H1 (cell line): ENCODE measurements at places on chromosomes 6 and 20.
A peak's percentile ranks its signal among the peaks of the same experiment; 100 is the strongest.

GRCh38 chr20:57220337-57221145, 45.9 kb downstream of the BMP7 start:
- no peak for DNase-seq

DNA sequence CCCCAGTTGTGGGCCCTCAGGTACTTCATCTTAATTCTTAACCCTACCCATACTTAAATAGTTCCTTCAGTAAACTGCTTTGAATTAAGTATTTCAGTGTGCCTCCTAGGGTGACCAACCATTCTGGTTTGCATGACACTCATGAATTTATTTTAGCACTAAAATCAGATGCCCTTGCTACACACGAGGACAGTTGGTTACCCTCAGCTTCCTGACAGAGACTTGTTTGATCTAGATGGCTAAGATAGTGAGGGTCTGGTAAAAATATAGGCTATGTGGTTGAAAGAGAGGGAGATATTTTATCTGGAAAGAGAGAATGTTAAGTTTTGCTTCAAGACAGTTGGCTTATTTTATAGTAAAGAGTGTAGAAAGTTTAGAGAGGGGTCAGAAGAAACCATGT, 10.6 kb downstream of the PGK2 start:
- DNase-seq = no peak

GRCh38 chr6:157151029-157151428, 172.3 kb downstream of the TMEM242 start:
- no peak for DNase-seq

- DNase-seq = no peak
Observed at GRCh38 chr6:158847012-158847529, 27.9 kb upstream of the EZR start.

DNA sequence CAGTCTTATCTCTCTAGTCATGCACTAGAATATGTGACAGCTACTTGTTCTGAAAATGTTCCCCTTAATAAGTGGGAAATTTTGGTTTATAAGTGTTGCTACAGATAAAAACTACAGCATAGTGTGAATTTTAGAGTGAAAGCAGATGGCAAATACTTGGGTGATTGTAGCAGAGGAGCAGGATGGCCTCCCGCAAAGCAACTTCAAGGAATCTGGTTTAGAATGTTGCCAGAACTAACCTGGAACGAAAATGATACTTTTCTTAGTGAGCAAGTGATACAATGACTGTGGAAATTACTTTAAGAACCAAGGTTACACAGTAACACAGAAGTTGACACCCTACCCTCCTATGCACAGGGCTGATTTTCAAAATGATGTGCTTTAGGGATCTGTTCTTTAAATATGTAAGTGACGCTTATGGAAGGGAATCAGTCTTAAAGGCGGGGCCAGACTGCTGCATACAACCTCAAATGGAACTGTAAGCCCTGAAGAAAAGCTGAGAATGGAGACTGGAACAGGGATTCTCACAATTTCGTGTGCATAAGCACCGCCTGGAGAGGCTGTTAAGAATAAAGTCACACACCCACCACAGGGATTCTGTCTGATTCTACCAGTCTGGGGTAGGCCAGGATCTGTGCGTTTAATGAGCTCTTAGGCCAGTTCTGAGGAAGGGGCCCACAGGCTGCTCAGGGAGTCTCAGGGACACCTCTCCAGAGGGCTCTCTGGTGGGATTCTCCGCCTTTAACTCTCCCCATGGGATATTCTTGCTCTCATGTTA, 97.9 kb downstream of the FYN start:
- no peak for DNase-seq

DNA sequence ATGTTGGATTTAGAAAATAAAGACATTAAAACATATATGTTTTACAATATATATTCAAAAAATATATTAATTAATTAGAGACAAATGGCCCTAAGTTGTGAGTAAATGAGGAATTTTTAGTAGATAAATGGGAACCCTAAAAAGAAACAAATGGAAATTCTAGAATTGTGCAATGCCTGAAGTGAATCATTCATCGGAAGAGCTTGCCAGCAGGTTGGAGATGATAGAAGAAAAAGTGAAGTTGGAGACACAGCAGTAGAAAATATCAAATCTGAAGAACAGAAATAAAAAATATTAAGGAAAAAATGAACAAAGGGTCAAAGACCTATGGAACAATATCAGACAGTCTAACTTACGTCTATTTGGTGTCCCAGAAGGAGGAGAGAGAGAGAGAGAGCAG, 109.4 kb upstream of the NEDD9 start:
- DNase-seq = no peak

- DNase-seq = no peak
Observed at GRCh38 chr20:4074877-4075455, 59.6 kb upstream of the RNF24 start.

GRCh38 chr6:47780510-47781356, 1.1 kb upstream of the OPN5 start:
- DNase-seq = peak; percentile 56

GRCh38 chr6:96211341-96211740, 195.6 kb downstream of the FUT9 start:
- no peak for DNase-seq

GRCh38 chr20:49685809-49686208, 27.9 kb downstream of the B4GALT5 start:
- DNase-seq = no peak

- no peak for DNase-seq
Observed at GRCh38 chr6:121880831-121881230, 445.4 kb downstream of the GJA1 start.

DNA sequence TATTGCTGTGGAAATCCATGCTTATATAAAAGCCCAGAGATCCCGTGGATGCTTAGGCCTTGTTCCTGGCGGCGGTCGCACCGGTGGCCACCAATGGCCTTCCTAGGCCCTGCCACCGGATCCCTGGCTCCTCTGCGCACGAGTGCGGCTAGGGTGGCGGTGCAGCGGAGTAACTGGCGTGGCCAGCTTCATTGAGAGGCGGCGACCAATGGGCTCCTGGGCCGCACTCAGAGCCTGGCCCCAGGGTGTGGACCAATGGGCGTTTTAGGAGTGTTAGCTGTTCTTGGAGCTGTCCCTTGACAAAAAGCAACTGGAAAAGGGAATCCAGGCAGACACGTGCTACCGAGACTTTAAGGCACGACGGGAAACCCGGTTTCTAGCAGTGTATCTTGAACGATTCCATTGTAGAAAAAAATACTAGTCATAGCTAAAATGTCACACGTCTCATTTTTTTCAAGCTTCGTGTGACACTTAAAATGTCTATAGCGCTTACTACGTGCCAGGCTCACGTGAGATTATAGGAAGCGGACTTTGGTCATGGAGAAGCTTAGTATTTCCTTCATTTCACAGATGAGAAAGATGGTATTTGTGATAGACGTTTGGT, 1.7 kb downstream of the AMD1 start:
- DNase-seq = peak; percentile 56
